ENCODE measurements at places on chromosomes 6 and 20. TPM values are rescaled to one million over a fixed set of nuclear protein-coding genes. Genes with fewer than 3 reads are reported as not detected.

Gene HRH3
- total RNA-seq = not detected

Gene MTFR2
- 0.58 TPM for total RNA-seq

Gene SLC17A1
- 0.63 TPM for total RNA-seq

- DNase-seq = no peak
Observed at GRCh38 chr20:25178563-25179438, 16.7 kb upstream of the ENTPD6 start.

GRCh38 chr20:11585752-11586352 is 331.8 kb upstream of the BTBD3 start:
- no peak for DNase-seq
